Smooth muscle cell of the umbilical artery (primary cell): ENCODE measurements at places on chromosomes 1 and 21. TPM values are rescaled to one million over a fixed set of nuclear protein-coding genes. Genes with fewer than 3 reads are reported as not detected.

SPRR1A gene
- not detected in 2 replicates for total RNA-seq

CDK18 gene
- total RNA-seq = 0.89 and 6.1 TPM in 2 replicates

DSTYK gene
- total RNA-seq = 18.4 and 20.3 TPM in 2 replicates

PLPPR5 gene
- total RNA-seq = 0.05 TPM in 1 of 2 replicates, not detected in the other

SPRR4 gene
- not detected in 2 replicates for total RNA-seq

RAB42 gene
- 1.8 and 4.5 TPM in 2 replicates for total RNA-seq

IRF6 gene
- 0.05 and 0.59 TPM in 2 replicates for total RNA-seq

FCRL5 gene
- not detected in 2 replicates for total RNA-seq

DIO1 gene
- not detected in 2 replicates for total RNA-seq

FNDC10 gene
- 2.1 and 2.6 TPM in 2 replicates for total RNA-seq

NTMT2 gene
- not detected in 2 replicates for total RNA-seq

LENEP gene
- total RNA-seq = not detected in 2 replicates

ADAR gene
- total RNA-seq = 76.0 and 123 TPM in 2 replicates

BTBD19 gene
- total RNA-seq = 11.9 and 17.0 TPM in 2 replicates

NBPF4 gene
- total RNA-seq = not detected in 2 replicates

KRTAP19-1 gene
- not detected in 2 replicates for total RNA-seq

JAM2 gene
- total RNA-seq = 1.5 and 1.9 TPM in 2 replicates

LAMC1 gene
- total RNA-seq = 959 and 1,206 TPM in 2 replicates

RNU1-2 gene
- total RNA-seq = under 0.01 TPM in 2 replicates

OPTC gene
- not detected in 2 replicates for total RNA-seq

PTCH2 gene
- under 0.01 and 0.05 TPM in 2 replicates for total RNA-seq
